ENCODE measurements at places on chromosomes 5 and 9.

DNA sequence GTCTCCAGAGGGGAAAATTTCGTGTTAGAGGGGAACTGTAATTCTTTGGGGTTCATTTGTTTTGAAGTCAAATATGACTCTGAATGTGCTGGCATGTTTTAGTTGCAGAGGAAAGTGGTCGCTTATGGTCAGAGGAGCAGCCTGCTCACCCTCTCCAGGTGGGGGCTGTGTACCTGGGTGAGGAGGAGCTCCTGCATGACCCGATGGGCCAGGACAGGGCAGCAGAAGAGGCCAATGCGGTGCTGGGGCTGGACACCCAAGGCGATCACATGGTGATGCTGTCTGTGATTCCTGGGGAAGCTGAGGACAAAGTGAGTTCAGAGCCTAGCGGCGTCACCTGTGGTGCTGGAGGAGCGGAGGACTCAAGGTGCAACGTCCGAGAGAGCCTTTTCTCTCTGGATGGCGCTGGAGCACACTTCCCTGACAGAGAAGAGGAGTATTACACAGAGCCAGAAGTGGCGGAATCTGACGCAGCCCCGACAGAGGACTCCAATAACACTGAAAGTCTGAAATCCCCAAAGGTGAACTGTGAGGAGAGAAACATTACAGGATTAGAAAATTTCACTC lies 13.5 kb downstream of the TXNDC15 start:
- DNase-seq = no peak

DNA sequence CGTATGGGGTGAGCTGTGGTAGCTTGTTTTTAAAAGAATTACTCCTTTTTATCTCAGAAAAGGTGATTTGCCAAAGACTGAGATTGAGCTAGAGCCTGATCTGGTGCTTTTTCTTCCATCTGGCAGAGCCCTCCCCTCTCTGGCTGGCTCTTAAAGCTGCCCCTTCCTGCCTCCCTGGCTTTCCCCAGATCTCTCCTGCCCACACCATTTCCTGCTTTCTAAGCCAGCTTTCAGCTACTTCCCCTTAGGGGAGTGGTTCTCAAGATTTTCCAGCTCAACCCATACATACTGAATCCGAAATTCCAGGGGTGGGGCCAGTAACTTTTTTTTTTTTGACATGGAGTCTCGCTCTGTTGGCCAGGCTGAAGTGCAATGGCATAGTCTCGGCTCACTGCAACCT lies 4.8 kb upstream of the ACOT12 start:
- DNase-seq = no peak

DNA sequence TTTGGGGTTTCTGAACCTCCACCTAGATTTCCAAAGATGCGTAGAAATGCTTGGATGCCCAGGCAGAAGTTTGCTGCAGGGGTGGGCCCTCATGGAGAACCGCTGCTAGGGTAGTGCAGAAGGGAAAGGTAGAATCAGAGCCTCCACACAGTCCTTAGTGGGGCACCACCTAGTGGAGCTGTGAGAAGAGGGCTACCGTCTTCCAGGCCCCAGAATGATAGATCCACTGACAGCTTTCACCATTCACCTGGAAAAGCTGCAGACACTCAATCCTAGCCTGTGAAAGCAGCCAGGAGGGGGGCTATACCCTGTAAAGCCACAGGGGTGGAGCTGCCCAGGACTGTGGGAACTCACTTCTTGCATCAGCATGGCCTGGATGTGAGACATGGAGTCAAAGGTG lies 13.3 kb upstream of the HSDL2 start:
- DNase-seq = no peak

DNA sequence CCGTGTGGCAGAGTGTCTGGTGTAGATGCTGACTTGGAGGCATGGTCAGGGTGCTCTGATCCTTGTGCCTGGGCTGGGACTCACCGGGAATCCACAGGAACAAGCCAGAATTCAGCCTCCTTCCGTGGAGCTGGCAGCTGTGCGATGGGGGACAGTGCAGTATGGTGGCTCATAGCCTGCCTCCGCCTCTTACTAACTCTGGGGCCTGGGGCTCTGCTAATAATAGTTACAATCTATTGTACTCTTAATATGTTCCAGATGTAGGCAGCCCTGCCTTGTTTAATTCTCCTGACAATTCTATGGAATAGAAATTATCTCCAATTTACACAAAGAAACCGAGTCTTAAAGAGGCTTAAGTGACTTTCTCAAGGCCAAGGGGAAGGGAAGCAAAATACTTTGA lies 77.6 kb downstream of the PCDH1 start:
- no peak for DNase-seq

GRCh38 chr9:23413541-23413940 lies 412.5 kb downstream of the ELAVL2 start:
- DNase-seq = no peak

GRCh38 chr9:27545471-27545870 lies 15.9 kb upstream of the MOB3B start:
- no peak for DNase-seq

DNA sequence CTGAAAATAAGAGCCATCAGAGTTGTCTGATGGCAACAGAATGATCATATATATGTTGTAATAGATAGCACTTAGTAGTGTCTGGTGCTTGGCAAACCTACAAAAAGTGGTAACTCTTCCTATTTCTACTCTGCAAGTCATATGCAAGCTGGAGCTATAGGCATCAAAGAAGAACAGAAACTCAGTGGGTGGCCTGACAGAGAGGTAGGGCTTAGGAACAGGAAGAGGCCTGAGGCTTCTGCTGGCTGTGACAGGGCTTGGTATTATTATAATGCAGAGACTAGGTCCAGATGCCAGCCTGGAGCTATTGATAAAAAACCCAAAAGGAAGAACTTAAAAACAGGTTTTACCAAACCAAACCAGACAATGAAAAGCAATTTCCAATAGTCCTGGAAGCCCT lies 4.4 kb upstream of the DIAPH1 start:
- DNase-seq = no peak

- DNase-seq = no peak
Measured at GRCh38 chr9:125325826-125326225, 64.2 kb downstream of the GAPVD1 start.

DNA sequence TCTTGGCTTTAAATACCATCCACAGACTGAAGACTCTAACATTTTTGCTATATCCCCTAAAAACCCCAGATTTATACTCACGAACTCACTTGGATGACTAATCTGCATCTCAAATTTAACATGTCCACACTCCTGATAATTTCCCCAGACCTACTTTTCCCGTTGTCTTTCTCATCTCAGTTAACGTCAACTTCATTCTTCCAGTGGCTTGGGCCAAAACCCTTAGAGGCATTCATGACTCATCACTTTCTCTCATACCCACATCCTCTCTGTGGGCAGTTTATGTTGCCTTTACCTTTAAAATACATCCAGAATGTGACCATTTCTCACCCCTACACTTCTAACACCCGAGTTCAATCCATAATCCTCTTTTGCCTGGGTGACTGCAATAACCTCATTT lies 96.7 kb downstream of the EDIL3 start:
- DNase-seq = no peak

DNA sequence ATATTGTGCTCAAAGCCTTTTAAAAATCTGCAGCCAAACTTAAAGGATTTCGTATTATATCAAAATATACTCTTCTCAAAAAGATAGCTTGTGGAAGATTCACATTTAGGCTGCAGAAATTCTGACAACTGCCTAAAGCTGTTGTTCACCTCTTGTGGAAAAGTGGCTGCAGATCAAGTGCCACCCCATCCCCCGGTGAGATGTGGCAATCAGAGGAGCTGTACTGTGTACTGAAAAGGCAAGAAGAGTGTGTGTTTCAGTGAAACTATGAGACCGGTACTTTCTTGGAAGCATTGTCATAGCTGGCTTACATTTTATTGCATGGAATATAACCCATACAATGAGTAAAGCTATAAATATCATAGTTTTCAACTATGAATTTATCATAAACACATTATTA lies 64.3 kb downstream of the CDH18 start:
- DNase-seq = no peak

- DNase-seq = no peak
Measured at GRCh38 chr9:5800969-5801738, 31.8 kb downstream of the ERMP1 start.

GRCh38 chr5:146825033-146825432 lies 53.5 kb downstream of the PPP2R2B start:
- no peak for DNase-seq

GRCh38 chr5:120098902-120099535 lies 365.1 kb upstream of the PRR16 start:
- no peak for DNase-seq

GRCh38 chr5:38456657-38457399 lies 99.6 kb downstream of the LIFR start:
- DNase-seq = no peak

DNA sequence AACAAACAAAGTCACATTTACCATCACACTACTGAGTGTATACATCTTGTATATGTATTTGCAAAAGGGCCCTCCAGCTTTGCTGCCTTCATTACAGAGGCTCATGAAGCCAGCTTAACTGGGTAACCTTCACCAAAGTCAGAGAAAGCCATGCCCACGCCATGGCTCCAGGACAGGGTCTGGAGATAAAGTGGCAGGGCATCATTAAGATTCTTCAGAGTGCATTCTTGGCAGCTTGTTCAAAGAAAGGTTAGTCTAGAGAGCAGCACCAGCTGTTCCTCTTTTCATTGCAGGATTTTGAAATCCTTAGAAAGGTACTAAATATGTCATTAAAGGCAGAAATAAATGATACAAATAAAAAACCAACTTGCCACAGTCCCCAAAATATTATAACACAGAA lies 333.2 kb downstream of the NDUFS4 start:
- no peak for DNase-seq

- no peak for DNase-seq
Measured at GRCh38 chr5:92907938-92908606, 672.9 kb downstream of the NR2F1-AS1 start.
